ENCODE measurements at places on chromosomes 4 and X. TPM values are rescaled to one million over a fixed set of nuclear protein-coding genes. Genes with fewer than 3 reads are reported as not detected.
A peak's percentile ranks its signal among the peaks of the same experiment; 100 is the strongest.

- peak; percentile 72 for DNase-seq
Observed at GRCh38 chr4:163166041-163166579, 580 bp downstream of the NAF1 start.

DNA sequence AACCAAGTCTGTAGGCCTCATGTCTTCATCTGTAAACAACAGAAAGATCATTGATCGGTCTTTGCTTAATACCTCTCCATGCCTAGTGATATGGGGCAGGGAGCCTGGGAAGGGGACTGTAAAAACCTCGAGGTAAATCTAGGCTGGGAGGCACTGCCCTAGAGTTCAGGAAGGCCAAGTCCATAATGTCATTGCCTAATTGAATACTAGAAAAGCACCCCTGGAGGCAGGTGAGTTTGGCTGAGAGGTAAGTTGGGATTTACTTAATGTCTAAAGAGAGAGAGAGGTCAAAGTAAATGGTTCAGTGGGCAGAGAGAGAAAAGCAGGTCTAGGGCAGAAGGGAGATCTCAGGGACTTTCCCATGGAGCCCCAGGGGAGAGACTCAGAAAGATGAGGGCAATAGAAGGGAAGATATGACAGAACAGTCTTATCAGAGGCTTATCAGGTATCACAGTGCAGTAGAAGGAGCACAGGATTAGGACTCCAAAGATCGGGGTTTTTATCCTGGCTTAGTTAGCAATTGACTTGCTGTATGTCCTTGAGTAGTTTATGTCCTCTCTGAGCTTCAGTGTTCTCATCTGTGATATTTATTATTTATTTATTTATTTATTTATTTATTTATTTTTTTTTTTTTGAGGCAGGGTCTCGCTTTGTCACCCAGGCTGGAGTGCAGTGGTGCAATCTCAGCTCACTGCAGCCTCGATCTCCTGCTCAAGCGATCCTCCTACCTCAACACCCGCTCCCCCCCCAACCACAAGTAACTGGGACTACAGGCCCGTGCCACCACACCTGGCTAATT, 85.2 kb downstream of the SLC16A2 start:
- no peak for DNase-seq

- no peak for DNase-seq
Observed at GRCh38 chr4:87354168-87355102, 31.8 kb upstream of the HSD17B13 start.

DNA sequence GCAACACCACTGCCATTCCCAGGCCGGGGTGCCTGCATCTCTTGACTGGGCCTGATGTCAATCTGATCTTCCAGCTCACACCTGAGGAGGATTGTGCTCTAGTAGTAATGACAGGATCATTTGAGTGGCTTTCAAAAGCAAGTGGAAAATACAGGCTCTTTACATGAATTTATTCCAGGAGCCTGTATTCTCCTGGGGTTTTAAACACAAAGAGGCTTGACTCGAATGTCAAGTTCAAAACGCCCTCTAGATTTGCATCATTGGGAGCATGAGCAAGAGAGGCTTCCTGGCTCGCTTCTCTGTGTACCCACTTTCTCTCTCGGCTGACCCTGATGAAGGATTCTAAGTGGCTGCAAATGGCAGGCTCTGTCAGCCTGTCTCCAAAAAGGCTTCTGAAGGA, 199.5 kb upstream of the PUDP start:
- DNase-seq = no peak

DNA sequence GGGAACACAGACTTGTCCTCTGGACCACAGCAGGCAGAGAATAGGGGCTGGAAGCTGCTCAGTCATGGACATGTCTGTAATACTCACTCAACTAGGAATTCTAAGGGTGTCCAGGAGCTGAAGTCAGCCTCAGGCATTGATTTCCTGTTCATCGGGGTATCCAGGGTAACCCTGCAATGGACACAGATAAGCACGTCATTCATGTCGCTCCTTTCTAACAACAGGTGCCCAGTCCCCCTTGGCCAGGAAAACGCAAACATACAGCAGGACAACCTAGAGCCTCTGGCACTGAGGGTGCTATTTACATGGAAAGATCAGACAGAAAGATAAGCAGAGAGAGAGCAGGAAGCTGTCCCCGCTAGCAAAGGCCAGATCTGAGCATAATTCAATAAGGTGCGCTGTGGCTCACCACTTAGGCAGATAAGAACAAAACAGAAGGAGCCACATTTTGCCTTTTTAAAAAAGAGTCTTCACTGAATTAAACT, 21.3 kb downstream of the QDPR start:
- no peak for DNase-seq

DNA sequence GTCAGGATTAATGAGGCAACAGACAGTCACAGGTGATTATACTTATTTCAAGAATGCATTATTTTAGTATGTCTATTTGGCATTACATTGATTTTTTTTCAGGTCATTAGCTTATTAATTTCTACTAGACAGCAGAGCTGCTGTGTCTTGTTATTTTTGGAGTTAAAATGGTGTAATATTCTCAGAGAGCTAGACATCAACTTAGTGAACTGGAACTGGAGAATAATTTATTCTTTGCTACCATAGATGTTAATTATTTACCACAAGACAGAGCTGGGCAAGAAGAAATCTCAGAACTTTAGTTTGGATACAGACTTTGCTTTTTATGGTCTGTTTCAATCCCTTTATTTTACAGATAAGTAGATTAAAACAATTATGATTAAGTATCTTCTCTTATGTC, 10.2 kb upstream of the HPGD start:
- DNase-seq = no peak

- no peak for DNase-seq
Observed at GRCh38 chr4:182931691-182932345, 14.6 kb upstream of the DCTD start.

GRCh38 chr4:56626963-56627362, 54.1 kb downstream of the HOPX start:
- DNase-seq = no peak

- no peak for DNase-seq
Observed at GRCh38 chrX:96455078-96455477, 229.6 kb upstream of the DIAPH2 start.

DNA sequence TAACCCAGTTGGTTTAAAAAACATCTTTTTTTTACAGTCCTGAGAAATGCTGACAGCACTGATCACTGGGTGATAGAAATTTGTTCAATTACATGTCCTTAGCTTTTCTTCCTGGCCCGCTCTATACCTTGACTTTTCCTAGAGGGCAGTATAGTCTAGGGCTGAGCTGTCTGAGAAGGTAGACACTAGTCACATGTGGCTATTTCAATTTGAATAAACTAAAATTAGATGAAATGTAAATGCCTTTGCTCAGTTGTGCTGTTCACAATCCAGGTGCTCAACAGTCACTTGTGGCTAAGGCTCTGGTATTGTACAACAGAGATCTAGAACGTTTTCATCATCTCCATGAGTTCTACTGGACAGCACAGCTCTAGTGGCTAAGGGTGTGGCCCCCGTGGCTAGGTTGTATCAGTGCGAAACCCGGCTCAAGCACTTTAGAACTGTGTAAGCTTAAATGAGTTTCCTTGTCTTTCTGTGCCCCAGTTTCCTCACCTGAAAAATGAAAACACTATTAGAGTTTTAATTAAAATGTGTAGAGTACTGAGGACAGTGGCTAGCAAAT, 111.6 kb upstream of the WDR17 start:
- no peak for DNase-seq

DNA sequence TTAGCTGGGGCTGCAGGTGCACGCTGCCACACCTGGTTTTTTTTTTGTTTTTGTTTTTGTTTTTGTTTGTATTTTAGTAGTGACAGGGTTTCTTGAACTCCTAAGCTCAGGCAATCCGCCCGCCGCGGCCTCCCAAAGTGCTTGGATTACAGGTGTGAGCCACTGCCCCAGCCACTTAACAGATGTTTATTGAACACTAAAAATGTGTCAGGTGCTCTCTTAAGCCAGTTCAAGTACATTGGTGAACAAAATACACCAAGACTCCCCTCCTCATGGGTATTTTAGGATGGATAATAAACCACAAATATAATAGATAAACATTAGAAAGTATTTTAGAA, 69.9 kb downstream of the TRAPPC11 start:
- DNase-seq = no peak

The KANTR gene
- 6.1 TPM for total RNA-seq

The PPP4R3C gene
- total RNA-seq = not detected

The SHOX gene
- total RNA-seq = not detected

The GRIA3 gene
- total RNA-seq = 9.2 TPM

The FRMD7 gene
- total RNA-seq = not detected

The FOXR2 gene
- not detected for total RNA-seq

Measured in type B pancreatic cell (in vitro differentiated cells).